Stimulated activated naive CD8-positive, alpha-beta T cell treated with anti-CD3 and anti-CD28 coated beads, Interleukin-15, Interleukin-2, amounts not matched to agents 100 U/mL and 50 U/mL, for 24 hours (primary cell): ENCODE measurements at places on chromosomes 1 and 21.
A peak's percentile ranks its signal among the peaks of the same experiment; 100 is the strongest.

- peak; percentile 74 for DNase-seq
Observed at GRCh38 chr1:24966121-24966723, 36.1 kb upstream of the RUNX3 start.

GRCh38 chr1:183223467-183223866 is 37.4 kb downstream of the LAMC2 start:
- DNase-seq, result no peak

DNA sequence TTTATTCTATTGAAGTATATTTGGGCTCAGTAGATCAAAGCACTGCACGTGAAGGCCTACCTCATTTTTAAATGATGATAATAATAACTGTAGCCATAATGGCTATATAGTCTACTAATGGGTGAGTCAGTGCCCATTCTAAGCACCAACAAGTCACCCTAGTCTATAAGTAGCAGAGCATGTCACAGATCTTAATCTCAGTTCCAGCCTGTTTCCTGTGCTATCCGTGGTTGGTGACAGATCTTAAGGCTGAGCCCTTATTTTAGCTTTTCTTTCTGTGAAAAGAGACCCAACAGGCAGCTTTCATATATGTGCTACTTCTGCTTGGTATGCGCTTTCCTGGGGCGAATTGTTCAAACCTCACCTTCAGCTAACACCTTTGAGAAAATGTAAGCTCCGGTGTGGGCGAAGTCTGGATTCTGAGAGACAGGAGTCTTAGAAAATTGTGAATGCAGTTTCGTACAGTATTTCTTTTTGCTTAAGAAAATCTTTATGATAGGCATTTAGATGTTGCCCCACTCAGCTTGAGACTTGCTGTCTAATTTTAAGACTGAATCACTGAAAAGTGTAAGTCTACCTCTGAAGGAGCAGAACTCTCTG is 59.6 kb downstream of the FMN2 start:
- DNase-seq, result no peak

GRCh38 chr21:15766952-15767603 is 37.3 kb downstream of the USP25 start:
- DNase-seq, result no peak

DNA sequence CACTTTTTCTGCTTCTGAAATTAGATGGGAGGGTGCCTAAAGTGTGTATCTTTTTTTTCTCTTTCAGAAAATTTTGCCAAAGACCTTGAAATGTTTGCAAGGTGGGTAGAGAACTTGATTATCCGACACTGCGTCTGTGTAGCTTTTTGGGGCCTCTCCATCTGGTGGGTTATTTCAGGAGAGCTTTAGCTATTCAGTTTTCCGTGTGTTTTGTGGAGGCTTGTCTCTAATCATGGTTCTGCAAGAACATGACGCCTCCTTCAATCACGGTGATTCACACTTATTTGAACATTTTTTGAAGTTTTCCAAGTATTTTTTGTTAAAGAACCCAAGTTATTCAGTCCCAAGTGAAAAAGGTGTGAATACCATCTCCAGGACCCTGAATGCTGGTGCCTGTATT is 4.4 kb downstream of the CENPS start:
- DNase-seq, result no peak

- DNase-seq, result no peak
Observed at GRCh38 chr1:89865498-89866382, 44.9 kb downstream of the LRRC8D start.

DNA sequence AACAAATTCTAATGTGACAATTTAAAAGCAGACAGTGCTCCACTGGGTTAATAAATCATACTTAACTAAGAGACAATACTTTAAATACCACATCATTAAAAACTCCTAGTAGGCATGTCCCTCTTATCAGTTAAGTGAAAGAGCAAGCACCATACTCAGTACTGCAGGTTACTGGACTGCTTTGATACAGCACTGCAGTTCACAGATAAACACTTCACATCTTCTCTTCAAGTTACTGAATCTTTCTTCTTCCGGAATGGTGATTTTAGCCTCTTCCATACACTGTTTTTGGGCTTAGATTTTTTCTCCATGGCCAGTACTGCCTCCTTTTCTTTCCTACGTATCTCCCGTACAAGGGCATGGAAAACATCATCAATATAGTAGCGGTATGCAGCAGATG is 11.0 kb downstream of the RIT1 start:
- no peak for DNase-seq

DNA sequence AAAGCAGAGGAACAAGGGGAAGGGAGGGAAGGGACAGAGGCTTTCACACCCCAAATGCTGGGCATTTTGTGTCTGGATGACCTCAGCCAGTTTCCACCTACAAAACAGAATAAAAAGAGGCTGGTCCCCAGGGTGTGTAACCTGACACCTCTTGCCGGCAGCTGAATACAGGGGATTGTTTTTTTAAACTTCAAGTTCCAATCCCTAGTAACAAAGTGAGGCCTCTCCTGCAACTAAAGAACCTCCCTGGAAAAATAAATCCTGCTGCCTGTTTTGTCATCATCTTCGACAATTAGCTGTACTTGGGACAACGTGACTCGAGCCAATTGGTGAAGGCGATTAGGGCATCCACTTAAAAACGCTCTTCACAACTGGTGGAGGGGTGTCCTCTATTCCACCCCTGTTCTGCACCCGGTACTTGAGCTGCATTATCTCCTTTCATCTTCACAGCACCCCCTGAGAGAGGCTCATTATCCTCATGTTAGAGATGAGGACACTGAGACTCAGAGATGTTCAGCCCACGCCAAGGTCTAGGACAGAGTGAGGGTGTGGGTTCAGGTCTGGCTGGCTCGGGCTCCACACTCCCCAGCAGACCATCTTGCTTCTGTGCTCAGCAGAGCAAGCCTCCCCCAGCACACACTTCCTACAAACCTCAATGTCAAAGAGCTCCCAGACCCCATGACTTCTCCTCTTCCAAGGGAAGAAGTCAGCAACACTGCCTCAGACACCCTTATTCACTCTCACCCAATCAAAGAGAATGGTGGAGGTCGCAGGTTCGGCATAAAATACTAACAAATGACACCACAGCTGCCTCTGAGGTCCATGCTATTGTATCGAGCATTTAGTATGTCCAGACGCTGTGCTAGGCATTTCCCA is 15.2 kb downstream of the ITPKB start:
- no peak for DNase-seq

DNA sequence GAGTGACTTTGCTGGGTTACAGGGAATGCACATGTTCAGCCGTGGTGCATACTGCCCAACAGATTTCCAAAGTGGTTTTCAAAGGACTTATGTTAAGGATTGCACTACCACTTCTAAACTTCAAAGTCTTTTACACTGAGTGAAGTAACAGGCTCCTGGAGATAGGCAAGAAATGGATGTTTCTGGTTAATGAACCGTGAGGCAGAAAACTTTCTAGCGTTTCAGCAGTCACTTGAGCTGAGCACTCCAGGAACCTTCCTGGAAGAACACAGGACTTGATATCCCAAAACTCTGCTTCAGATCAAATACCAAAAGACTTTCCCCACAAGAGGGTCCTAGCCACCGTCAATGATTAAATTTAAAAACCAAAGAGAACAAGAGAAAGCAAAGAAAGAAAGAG is 74.3 kb upstream of the ATP1A1 start:
- DNase-seq, result no peak

DNA sequence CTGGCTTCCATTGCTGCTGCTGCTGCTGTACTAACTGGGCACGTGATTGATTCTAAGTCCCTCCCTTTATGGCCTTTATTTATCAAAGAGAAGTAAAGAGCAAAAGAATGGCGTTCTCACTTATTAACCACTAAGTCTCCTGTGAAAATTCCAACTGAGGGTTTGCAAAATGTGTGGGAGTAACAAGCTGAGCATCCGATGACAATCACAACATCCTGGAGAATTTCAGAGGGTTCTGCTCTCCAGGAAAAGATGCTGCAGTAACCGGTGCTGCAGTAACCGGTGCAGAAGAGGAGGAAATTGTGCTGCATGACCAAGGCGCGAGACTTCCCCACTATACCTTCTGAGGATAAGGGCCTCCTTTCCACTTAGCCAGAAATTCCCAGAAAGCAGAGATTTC is 12.7 kb upstream of the MX2 start:
- no peak for DNase-seq

GRCh38 chr1:36482724-36483388 is at the start of gene CSF3R:
Gene CSF3R, minus strand, starts transcription at chr1:36482913. Its CDS starts 3,417 bp downstream, at chr1:36479496.
- DNase-seq, result no peak

- DNase-seq, result no peak
Observed at GRCh38 chr1:236489710-236490377, 33.9 kb upstream of the LGALS8 start.

DNA sequence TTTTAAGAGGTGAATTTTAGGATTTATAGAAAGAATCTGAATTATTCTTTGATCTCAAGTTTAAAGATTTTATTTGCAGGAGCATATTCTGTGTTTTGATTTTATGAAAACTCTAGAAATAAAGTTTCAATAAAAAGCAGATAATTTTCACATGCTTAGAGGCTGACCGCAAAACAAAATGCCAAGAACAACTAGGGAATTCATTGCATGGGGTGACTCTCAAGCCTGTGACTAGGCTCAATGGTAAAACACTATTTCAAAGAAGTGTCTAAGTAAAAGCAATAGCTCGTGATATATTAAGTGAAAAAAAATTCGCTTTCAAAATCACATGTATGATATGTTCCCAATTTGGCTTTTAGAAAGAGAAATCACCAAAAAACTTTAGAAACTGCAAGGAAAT is 49.6 kb downstream of the RPL5 start:
- DNase-seq, result no peak

DNA sequence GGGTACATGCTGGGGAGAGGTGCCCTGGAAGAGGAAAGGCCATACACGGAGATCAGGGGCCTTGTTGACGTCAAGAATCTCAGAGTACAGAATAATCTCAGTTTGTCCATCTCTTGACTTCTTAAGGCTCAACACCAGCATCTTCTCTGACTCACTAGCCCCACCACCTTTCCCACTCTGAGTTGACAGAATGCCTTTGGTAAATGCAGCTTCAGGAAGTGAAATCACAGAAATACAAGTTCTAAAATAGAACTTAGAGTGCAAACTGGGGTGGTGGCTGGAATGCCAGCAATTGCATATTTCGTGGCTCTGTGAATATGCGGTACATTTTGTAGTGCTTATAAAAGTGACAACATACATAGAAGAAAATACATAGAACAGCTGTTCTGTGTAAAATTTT is 1.6 kb downstream of the COG2 start:
- no peak for DNase-seq

DNA sequence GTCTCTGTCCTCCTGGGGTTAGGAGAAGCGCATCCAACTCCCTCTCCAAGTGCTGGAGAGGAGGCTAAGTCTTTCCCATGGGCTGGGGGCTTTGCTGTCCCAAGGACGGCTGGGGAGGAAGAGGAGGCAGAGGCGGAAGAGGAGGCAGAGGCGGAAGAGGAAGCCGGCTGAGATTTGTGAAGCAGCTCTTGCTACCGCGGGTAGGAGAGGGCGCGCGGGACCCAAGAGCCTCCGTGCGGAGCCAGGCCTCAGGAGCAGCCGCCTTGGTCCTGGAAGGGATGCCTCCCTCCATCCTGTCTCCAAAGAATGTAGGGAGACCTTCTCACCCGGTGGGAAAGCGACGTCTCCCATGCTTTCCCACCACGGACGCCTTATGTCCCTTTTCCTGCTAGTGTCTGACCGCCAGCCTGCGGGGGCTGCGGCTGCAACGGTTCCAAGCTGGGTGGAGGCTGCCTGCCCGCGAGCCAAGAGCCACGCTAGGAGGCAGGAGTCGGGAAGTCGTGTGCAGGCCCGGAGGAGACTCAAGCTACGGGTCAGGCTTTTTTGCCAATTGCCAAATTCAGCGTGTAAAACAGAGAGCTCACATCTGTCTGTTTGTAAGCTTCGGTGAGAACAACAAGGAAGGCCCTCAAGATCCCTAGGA is 320.3 kb downstream of the FAM72C start:
- no peak for DNase-seq

- no peak for DNase-seq
Observed at GRCh38 chr21:22898051-22898665, 1899.9 kb downstream of the NCAM2 start.

DNA sequence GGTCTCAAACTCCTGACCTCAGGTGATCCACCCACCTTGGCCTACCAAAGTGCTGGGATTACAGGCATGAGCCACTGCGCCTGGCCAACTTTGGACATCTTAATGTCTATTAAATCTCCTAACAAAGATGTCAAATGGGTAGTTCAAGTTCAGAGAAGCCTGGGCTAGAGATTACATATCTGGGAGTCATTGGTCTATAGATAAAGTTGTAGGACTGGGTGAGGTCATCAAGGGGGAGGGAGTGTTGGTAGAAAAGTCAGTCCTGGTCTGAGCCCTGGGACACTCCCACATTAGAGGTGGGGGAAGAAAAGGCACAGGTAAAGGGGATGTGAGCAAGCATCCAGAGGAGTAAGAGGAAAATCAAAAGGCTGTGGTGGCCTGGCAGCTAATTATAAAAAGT is 6.6 kb downstream of the UBIAD1 start:
- DNase-seq, result no peak

DNA sequence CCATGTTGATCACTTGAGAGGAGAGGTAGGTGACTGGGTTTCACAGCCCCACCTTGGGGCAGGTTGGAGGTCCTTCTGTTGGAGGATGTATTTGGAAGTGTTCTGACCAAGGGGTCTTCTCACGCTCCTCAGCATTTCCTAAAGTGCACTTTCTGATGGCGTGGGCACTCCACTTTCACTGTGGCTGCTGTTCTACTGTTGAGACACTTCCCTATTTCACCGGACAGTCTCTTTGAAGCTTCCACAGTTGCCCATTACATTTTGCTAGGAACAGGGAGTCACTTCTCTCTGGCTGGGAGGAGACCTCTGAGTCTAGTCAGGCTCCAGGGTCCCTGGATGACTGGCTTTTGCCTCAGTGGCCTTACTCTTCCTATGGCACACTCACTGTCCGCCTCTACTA is 180.0 kb upstream of the LMO4 start:
- DNase-seq, result no peak

- DNase-seq, result no peak
Observed at GRCh38 chr1:228148196-228148861, 1.4 kb upstream of the GJC2 start.

- DNase-seq, result no peak
Observed at GRCh38 chr1:68308034-68308433, 75.7 kb upstream of the WLS start.

GRCh38 chr1:30465096-30465495 is 258.3 kb downstream of the MATN1 start:
- DNase-seq, result no peak

DNA sequence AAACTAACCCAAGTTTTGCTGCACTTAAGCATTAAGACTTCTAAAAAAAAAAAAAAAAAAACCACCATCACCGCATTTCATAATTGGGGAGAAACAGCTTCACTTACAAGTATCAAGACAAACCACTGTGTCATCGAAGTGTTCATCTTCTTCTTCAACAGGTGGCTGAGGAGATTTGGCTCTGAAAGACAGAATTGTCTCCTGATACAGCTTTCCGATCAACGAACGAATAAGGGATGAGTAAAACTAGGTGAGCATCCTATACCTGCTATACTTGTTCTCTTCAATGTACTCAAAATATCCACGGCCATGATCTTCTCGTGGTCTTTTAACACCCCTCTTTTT is 2.0 kb downstream of the HNRNPU start:
- no peak for DNase-seq

GRCh38 chr1:57447551-57447950 is 23.7 kb upstream of the DAB1 start:
- DNase-seq, result no peak

- DNase-seq, result no peak
Observed at GRCh38 chr1:80633947-80634706, 1166.6 kb upstream of the ADGRL2 start.

- no peak for DNase-seq
Observed at GRCh38 chr1:100535264-100535663, 2.7 kb upstream of the GPR88 start.

GRCh38 chr1:156886583-156887281 is 6.8 kb upstream of the PEAR1 start:
- no peak for DNase-seq
